Stimulated activated CD4-positive, alpha-beta T cell treated with anti-CD3 and anti-CD28 coated beads, Interleukin-1b, Interleukin-23, amount 100 ng/mL, for 1 hour (primary cell): ENCODE measurements at places on chromosomes 1 and 21.

- no peak for DNase-seq
Observed at GRCh38 chr1:43938892-43939587, 5.4 kb downstream of the ARTN start.

- no peak for DNase-seq
Observed at GRCh38 chr21:39009587-39010225, 173.5 kb downstream of the PSMG1 start.

- no peak for DNase-seq
Observed at GRCh38 chr1:119045096-119045746, 57.1 kb upstream of the TBX15 start.

DNA sequence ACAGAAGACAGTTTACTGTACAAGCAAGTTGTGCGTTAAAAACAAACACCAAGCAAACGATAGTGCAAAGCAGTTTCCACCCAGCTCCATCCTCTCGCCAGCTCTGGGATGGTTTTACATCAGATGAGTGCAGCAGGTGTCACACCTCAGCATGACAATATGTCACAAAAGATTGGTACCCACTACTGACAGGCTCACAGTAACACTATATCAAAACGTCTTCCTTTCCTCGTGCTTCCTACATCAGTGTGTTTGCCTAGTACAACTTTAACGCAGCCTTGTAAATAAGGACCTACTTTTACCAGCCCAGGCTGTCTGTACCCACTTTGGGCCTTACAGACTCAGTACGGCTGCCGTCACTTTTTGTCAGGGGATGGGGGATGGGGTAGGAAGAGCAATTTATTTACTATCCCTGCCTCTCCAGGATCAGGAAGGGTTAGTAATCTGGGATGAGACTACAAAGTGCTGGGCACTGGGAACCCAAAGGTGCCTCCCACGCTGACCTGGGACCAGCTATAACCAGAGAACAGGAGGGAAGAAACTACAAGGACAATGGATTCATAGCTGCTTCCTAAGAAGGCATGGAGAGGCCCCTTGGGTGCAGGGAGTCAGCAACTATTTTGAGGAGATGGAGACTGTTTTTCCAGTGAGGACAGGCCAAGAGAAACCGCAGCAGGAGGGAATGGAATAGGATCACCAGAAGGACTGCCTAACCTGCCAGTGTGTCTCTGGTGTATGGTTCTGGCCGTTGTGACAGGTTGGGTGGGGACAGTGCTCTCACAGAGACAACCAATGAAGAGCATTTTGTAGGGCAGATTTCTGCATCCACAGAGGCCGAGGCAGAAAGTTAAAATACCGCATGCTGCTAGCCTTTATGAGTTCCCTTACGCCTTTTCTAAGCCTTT is 30.2 kb downstream of the RUNX3 start:
- no peak for DNase-seq

DNA sequence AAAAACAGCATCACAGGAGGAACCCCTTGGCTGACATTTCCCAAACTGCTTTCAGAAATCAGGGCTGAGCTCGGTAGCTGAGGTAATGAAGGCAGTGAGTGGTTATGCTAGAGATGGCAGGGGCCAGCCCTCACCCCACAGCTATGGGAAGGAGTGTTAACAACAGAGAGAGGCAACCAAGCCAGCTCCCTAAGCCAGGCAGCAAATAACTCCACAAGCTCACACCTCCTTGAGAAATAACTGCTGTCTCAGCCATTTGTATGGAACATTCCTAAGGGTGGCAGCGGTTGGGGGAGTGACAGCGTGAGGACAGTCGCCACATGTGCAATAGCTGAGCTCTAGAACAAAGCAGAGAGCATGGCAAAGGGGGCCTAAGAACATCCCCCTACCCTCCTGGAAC is 42.6 kb downstream of the LMX1A start:
- DNase-seq, result no peak

- DNase-seq, result no peak
Observed at GRCh38 chr1:206698011-206698410, 13.3 kb downstream of the MAPKAPK2 start.

GRCh38 chr1:94100785-94101612 is 19.9 kb downstream of the ABCA4 start:
- no peak for DNase-seq

DNA sequence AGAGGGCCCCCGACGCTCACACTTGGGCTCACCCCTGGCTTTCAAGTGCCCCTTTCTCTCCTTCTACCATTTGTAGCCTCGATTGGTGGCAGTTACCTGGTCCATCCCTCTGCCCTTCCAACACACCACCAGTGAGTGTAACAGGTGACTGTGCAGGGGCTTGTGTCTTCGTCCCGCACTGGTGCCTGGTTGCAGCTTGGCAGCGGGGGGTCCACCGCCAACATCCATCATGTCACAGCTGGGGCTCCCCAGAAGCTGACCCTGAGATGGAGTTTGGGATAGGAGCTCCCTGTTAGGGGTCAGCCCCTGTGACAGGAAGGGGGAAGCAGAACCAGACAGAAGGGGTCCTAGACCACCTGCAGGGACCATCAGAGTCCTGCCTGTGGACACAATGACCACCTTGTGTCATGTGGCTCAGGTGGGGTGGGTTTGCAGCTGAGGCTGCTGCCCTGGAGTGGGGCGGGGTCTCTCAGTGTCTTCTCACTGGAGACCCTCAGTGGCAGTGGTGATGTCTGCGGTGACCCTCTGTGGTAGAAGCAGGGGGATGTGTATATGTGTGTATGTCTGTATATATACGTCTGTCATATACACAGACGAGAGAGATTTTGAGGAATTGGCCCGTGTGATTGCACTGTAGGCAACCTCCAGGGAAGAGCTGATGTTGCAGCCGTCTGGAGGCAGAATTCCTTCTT is 3.6 kb upstream of the CALML6 start:
- no peak for DNase-seq

DNA sequence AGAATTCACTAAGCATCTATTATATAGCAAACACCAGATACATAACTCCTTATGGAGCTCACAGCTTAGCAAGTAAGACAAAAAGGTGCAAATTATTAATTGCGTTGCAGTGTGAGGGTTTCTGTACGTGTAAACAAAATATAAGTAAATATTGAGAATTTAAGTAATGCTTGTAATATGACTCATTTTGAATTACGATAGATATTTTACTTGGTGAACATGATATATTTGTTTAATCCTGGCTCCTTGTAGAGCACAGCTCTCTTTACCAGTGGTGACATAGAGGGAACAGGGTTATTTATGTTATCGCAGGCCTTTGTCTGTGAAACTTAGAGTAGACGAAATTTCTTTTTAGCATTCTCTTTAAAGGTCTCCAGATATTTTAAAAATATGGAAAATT is 36.4 kb downstream of the LYPLAL1 start:
- no peak for DNase-seq

GRCh38 chr1:65921446-65921845 is 128.8 kb downstream of the PDE4B start:
- DNase-seq, result no peak

DNA sequence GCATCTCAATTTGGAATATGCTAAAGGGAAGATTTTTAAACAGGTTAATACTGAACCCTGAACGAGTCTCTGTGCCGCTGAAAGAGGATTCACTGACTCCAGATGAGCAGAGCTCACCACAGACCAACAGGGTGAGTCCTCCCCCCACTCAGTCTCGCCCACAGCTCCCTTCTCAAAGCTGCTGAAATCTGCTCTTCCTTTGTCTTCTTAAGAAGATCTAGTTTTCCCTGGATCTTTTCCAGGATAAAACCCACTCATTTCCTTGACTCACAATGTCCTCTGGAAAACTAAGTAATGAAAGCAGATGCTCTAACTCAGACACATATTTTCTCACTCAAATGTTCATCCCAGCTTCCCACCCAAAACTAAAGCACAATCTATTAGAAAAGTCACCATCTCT is 447.0 kb upstream of the PKN2 start:
- no peak for DNase-seq

DNA sequence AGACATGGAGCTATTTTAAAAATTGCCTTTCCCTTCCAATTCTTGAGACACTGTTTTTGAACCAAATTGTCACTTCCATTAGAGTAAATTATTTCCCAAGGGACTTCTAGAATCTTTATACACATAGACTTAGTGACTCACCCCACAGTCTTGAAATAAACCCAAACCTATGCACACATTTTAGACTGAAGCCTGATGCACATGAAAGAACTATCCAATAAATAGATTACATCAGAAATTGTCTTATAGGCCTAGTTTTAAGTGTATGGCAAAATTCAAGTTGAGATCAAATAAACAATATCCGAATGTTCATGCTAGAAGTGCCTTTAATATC is 32.2 kb upstream of the ZNF326 start:
- no peak for DNase-seq

GRCh38 chr1:86380257-86380861 is 15.8 kb downstream of the ODF2L start:
- no peak for DNase-seq

DNA sequence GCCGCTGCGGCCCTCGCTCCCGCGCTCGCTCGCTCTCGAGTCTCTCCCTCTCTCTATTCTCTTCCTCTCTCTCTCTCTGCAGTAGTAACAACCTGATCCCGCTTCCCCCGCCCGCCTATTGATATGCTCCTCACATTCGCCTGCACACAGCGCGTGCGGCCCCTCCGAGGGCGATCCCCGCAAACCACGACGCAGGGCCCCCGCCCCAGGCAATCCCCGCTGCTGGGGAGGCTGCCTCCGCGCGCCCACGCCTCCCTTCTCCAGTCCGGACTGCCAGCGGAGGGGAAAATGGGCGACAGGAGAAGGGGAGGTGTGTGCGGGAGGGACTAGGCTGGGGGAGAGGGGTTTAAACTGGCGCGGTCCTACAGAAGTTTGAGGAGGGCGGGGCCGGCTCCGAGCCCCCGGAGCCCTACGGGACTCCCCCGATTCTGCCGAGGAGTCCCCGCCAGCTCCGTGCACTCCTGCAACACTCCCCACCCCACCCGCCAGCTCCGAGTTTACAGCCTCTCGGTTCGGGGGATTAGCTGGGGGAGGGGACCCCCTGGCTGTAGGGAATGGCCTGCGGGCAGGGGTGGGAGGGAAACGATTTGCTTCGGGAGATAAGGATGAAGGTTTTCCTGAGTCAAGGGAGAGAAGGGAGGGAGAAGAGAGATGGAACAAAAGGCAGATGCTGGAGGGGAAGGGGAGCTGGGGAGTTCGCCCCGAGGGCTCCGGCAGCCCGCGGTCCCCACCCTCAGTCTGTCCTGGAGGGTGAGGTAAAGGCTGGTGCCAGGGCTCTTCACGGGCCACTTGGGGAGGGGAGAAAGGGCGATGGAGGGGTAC is 66.6 kb downstream of the SYT2 start:
- DNase-seq, result no peak

DNA sequence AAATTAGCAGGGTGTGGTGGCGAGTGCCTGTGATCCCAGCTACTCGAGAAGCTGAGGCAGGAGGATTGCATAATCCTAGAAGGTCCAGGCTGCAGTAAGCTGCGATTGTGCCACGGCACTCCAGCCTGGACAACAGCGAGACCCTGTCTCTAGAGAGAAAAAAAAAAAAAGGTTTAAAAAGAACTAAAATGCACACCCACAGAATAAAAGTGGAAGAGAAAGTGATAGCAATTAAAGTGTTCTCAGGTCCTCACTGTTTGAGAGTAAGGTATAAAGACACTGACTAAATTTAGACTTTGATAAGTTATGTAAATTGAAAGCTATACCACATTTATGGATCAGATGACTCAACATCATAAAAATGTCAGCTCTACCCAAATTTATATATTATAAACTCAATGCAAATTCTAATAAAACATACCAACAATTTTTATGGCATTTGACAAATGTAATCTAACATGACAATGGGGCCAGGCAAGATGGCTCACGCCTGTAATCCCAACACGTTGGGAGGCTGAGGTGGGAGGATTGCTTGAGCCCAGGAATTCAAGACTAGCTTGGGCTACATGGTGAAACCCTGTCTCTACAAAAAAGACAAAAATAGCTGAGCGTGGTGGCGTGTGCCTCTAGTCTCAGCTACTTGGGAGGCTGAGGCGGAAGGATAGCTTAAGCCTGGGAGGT is 11.8 kb downstream of the ZBTB17 start:
- no peak for DNase-seq

- no peak for DNase-seq
Observed at GRCh38 chr1:15429701-15430149, 8.5 kb upstream of the CTRC start.

- DNase-seq, result no peak
Observed at GRCh38 chr1:172613294-172613693, 45.6 kb upstream of the FASLG start.

DNA sequence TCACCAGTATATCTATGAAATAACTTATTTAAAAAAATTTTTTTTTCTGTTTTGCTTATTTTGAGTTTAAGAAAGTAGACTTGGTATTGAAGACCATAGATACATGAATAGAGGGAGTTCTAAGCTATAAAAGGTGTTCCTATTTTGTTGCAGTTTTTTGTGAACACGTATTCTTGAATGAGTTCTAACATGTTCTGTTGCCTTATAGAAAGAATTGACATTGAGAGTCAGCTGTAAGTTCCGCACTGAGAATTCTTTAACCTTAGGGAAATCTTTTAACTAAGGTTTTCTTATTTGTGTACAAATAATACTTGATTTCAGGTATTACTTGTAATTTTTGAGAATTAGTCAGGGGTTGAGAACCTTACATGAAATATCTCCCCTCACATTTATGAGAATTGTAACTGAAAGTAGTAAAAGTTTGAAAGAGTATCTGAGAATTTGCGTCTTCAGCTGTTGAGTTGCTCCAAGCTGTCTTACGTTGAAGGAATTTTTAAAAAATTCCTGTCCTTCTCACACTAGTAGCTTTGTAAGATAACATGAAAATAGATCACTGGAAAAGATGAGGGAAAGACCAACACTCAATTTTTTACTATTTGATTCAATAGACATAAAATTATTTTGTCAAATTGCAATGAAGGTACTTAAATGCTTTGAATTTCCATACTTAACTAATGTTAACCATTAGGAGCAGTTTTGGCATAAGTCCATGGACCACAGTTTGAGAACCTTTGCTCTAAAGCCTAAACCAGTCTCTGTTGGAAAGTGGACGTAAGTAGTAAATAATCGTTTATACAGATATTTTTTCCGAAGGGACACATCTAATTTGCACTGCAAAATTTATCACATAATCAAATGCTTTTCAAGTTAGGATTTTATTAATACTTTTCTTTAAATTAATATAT is 3.8 kb downstream of the DR1 start:
- DNase-seq, result no peak

DNA sequence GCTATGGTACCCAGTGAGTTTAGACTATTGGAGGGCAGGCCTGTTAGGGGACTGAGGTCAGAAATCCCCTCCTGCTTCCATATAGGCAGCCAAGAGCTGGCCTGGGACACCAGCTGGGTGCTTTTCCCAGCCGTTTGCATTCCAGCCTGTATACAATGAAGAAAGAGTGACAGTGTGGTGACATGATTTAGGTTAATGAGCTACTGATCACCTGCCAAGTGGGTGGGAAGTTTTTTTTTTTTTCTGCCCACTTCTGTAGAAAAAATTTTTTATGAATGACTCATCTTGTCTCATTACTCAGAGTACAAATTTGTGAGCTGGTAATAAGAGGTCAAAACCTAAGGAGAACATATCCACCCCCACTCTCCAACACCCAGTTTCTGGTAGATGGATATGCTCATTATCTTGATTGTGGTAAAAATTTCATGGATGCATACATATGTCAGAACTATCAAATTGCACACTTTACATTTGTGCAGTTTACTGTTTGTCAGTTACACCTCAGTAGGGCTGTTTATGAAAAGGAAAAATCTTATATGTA is 16.4 kb upstream of the CGN start:
- DNase-seq, result no peak
